ENCODE measurements at places on chromosomes 1 and 21. TPM values are rescaled to one million over a fixed set of nuclear protein-coding genes. Genes with fewer than 3 reads are reported as not detected.

DNA sequence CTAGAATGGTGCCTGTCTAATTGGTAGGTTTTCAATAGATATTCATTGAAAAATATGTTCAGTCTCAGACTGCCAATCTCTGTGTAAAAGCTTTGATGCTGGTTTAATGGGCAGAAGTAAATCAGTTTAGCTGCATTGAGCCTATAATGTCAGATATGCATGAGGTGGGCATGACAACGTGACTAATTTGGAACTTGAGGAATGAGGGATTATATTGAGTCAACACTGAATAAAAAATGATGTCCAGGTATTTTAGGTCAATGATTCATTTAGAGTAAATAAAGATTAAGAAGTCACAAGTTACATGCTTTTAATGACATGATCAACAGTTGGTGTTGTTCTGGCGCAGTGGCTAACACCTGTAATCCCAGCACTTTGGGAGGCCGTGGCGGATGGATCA is 3.0 kb downstream of the WDR3 start:
- H3K4me3 ChIP-seq: no peak overlapping the region
- peaks cover 42% of the 10 kb centered on the region for H3K36me3 ChIP-seq

DNA sequence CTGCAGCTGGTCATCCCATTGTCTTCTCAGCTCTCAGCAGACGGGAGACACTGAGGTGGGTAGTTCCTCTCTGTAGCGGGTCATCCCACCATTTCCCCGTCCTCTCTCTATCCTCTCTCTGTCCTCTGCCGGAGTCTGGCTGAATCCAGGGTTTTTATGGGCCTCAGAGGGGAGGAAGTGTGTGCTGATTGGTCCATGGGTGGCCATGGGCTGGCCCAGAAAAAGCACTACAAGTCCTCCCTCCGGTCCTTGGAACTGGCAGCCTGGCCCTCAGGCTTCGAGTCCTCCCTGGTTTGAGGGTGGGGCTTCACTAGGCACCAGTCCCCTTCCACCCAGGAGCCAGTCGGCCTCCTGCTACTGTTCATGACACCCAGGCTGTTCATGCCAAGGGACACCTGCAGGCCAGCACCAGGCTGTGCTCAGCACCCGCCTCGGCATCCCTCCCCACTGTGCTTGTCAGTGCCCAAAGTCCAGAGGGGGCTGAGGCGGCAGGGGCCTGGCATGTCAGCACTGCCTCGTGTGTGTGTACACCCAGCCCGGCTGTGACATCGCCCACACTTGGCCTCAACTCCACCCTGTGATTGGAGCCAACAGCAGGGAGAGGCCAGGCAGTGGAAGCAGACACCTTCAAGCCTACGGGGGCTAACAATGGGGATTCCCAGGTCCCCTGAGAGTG is 23.0 kb upstream of the LRRC8C start:
- H3K4me1 ChIP-seq: peaks cover 20% of the 10 kb centered on the region
- no peak for DNase-seq
- H3K27ac ChIP-seq: no peak overlapping the region
- H3K4me3 ChIP-seq: no peak overlapping the region
- H3K27me3 ChIP-seq: no peaks in the 10 kb centered on the region

- peak overlapping the region; percentile 49 for H3K27ac ChIP-seq
- H3K4me3 ChIP-seq: no peak overlapping the region
- no peaks in the 10 kb centered on the region for H3K27me3 ChIP-seq
- peaks cover 70% of the 10 kb centered on the region for H3K4me1 ChIP-seq
- peaks cover 80% of the 10 kb centered on the region for H3K36me3 ChIP-seq
These were observed 70.0 kb upstream of the BCAR3 start for GRCh38 chr1:93751377-93752250.

- no peak for DNase-seq
- H3K27ac ChIP-seq: peak overlapping the region; percentile 8
- 0 out of 2 replicates have a peak, but pooled peaks cover 6% of the 10 kb centered on the region for H3K36me3 ChIP-seq
These were observed 54.6 kb upstream of the PRKACB start for GRCh38 chr1:84089465-84089864.

DNA sequence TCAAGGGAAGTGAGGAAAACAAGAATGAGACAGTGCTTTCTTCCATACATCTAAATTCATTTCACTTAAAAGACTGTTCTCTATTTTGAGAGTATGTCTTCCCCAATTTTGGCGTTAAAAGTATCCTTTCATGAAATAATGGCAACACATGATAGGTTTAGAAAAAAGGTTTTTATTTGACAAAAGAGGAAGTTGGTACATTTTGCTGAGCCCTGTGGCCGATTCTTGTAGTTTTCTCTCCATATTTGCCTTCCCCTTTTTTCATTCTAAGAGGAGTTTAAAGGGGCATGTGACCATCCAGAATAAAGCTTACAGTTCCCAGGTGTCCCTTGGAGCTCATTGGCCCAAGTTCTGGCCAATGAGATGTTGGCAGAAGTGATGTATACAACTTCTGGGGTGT is 140.4 kb upstream of the KCNE2 start:
- no peak overlapping the region for H3K27ac ChIP-seq
- no peak for DNase-seq
- H3K4me1 ChIP-seq: no peaks in the 10 kb centered on the region

DNA sequence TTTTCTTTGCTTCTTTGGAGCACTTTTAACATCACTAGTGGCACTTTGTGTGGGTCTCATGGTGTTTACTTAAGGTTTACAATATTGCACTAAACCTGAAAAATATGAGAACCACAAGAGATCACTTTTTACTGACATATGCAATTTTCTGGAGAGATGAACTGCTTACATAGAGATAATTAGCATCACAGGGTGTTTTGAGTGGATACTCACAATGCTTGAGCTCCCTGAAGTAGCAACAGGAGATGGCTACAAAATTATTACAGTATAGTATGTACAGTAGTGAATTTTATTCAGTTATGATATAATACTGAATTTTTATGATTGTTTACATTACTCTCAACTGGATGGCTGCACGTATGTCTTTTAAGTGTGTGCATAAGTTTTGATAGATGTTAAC is 22.6 kb downstream of the RPRD2 start:
- no peak overlapping the region for H3K4me3 ChIP-seq
- H3K4me1 ChIP-seq: no peaks in the 10 kb centered on the region
- no peaks in the 10 kb centered on the region for H3K36me3 ChIP-seq
- H3K27me3 ChIP-seq: no peaks in the 10 kb centered on the region
- H3K27ac ChIP-seq: no peak overlapping the region

DNA sequence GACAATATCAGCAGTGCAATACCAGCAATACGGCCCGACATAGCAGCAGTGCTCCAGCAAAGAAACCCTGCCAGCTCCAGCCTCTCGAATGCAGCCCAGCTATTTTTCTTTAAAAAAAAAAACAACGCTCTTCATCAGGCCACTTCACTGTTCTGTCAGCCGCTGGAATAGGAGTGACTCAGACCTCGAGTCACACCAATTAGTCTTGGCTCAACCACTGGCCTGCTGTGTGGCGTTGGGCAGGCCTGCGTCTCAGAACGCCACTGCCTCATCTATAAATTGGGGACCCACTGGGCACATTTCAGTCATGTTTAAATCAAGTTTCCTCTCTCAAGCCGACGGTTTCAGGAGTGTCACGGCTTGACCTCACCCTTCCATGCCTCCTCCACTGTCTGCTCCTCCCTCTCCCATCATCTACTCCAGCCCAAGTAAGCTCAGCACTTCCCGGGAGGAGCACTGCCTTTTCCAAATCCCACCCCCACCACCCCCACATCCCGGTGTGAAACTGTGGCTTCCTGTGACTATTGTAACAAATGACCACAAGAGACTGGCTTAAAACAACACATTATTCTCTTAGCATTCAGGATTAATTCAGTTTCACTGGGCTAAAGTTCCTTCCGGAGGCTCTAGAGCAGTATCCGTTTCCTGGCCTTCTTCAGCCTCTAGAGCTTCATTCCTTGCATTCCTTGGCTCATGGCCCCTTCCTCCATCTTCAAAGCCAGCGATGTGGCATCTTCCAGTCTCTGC is 71.9 kb upstream of the EFHD2 start:
- H3K27me3 ChIP-seq: no peaks in the 10 kb centered on the region
- no peak overlapping the region for H3K27ac ChIP-seq
- no peak overlapping the region for H3K4me3 ChIP-seq

DNA sequence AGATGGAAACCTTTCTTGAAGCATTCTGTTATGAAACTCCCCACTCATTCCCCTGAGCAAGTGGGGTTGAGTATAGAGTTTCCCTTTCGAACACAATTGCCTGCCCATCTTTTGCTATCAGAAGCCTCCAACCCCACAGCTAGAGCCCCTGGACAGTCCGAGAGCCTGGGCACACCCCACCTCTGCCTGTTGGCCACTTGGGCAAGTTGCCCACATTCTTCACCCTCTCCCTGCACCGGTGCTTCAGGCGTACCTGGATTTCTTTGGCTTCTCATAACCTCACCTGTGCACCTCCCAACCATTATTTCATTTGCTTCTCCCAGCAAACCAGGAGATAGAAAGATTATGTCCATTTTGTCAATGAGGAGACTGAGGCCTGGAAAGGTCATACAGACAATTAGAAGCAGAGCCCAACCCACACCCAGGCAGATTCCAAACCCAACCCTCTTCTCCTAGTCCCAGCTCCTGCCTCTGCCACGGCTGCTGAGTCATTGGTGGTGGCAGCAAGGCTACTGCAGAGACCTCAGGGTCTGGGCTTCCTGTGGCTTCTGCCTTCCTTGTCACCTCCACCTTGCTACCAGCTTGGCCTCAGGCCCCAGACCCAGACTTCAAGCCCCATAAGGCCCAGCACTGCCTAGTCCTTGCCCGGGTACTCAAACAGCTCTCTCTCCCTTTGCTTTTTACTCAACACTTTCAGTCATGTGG is 118.7 kb upstream of the ZBTB40 start:
- no peaks in the 10 kb centered on the region for H3K27me3 ChIP-seq
- H3K27ac ChIP-seq: peak overlapping the region; percentile 34
- no peaks in the 10 kb centered on the region for H3K36me3 ChIP-seq
- H3K4me3 ChIP-seq: no peak overlapping the region
- H3K4me1 ChIP-seq: peaks cover 9% of the 10 kb centered on the region
- DNase-seq: peak; percentile 53

DNA sequence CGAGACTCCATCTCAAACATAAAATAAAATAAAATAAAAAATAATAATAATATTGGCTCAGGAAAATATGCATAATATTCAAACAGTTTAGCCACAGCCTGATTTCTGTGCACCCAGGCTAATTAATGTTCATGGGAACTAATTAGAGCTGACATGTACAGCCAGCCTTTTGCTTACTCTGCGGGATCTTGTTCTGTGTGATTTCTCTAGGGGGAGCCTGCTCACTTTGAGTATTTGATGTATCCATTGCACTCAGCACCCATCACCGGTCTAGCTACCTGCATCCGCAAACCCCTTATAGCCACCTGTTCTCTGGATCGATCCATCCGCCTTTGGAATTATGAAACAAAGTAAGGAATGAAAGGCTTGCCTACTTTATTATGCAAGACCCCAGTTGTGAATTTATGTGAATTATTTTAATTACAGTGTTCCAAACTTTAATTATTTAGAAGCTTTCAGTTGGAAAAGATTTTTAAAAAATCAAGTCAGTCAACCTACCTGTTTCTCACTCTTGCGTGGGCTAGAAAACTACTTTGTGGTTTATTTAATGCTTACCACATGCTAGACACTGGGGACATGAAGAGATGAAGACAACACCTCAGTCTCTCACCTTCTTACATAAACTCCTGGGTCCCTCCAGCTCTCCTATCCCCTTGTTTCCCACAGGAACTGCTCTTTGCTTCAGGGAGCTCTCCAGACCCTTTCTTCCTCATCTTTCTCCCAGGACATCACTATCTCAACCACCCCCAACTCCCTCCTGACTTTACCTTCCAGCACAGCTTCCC is 25.4 kb downstream of the CFAP57 start:
- no peaks in the 10 kb centered on the region for H3K4me1 ChIP-seq
- no peak overlapping the region for H3K27ac ChIP-seq
- no peaks in the 10 kb centered on the region for H3K36me3 ChIP-seq
- no peak overlapping the region for H3K4me3 ChIP-seq
- no peak for DNase-seq
- H3K27me3 ChIP-seq: no peaks in the 10 kb centered on the region

- H3K27me3 ChIP-seq: no peaks in the 10 kb centered on the region
- H3K36me3 ChIP-seq: no peaks in the 10 kb centered on the region
- H3K4me1 ChIP-seq: no peaks in the 10 kb centered on the region
- no peak for DNase-seq
- no peak overlapping the region for H3K27ac ChIP-seq
These were observed 981 bp upstream of the KIAA1614 start for GRCh38 chr1:180911640-180912191.

DNA sequence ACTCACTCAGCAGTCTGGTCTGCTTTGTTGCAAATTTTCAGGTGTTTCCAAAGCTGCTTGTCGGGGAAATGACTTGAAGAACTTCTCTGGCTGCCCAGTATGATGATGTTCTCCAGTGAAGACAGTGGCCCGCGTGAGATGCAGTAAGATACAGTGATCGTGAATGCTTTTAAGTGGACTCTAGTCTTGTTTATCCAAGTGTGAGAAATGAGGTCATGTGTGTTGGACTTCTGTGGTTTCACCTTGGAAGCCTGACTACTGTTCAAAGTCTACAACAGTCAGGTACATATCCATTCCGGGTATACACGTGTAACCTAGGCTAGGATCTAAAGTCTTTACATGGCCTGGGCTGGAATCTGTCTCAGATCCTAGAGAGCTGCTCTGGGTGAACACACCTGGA is 29.1 kb downstream of the ZNF695 start:
- DNase-seq: no peak
- H3K27me3 ChIP-seq: no peaks in the 10 kb centered on the region
- no peaks in the 10 kb centered on the region for H3K36me3 ChIP-seq
- no peak overlapping the region for H3K4me3 ChIP-seq
- H3K4me1 ChIP-seq: no peaks in the 10 kb centered on the region

Gene SLC44A3
- total RNA-seq: 11.0 TPM

Gene TMIGD3
- total RNA-seq: not detected

Gene DIO1
- not detected for total RNA-seq

Gene INAVA
- 49.8 TPM for total RNA-seq

Gene ARL8A
- 42.6 TPM for total RNA-seq

Gene RLF
- total RNA-seq: 14.2 TPM

Gene GART
- total RNA-seq: 105 TPM

Gene LRRC38
- not detected for total RNA-seq
